ENCODE measurements at places on chromosomes 5 and 9.

DNA sequence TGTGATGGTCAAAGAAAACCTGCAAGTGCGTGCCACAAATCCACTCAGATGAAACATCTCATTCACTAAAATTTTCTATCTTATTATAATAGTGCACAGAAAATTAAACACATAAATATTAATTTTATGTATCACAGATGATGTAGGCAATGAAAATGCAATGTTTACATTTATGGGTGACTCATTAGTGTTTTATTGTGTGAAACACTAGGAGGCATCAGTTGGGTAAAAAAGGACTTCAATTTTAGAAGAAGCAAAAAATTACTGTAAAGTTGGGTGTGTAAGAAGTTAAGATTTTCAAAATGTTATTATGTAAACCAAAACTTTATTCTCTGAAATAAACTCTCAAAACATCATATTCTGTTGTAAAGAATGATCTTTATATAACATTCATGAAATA lies 4.0 kb downstream of the MEF2C start:
- no peak for DNase-seq

- DNase-seq = no peak
Measured at GRCh38 chr5:90169078-90169477, 240.5 kb downstream of the CETN3 start.

- no peak for DNase-seq
Measured at GRCh38 chr5:142641711-142642110, 44.2 kb downstream of the FGF1 start.

DNA sequence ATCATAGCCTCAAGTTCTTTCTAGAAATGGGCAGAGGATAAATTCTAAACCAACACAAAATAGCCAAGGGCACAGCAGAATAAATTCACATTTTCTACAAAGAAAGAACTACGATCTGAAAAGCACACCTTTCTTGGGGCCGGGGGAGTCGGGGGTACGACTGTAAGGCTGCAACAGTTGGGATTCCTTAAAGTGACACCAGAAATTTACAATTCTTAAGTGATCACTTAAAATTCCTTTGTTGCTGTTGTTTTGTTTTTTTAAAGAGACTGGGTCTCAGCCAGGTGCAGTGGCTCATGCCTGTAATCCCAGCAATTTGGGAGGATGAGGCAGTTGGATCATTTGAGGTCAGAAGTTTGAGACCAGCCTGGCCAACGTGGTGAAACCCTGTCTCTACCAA lies 95.8 kb downstream of the CDK5RAP2 start:
- no peak for DNase-seq

DNA sequence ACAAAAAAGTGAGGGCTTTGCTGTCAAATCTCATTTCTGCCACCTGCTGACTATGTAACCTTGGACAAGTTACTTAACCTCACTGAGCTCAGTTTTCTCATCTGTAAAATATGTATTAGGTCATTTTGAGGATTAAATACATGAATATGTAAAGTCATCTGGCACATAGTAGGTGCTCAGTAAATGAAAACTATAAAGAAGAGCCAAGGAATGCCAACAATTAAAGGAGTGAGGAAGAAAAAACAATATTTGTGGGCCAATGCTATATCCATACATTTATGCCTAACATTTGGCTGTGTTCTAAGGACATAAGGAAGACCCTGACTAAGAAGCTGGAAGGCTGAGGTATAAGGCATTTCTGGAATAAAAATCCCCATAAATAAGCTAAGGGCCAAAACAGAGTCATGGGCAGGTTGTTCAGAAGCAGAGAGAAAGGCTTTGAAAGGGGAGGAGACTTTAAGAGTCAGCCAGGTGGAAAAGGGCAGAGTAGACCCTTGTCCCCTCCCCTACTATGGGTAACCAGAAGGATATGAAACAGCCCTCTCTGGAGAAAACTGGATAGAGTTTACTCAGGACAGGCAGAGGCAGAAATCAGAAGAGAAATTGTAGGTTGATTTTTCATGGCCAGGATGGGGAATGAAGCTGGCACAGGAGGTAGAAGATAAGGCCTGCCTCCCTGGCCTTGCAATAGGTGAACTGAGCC lies 47.6 kb upstream of the SIL1 start:
- no peak for DNase-seq

Measured in stimulated activated CD4-positive, alpha-beta T cell treated with anti-CD3 and anti-CD28 coated beads, Interleukin-1b, Interleukin-23, amount 100 ng/mL, for 1 hour (primary cell).